Stimulated activated CD4-positive, alpha-beta T cell treated with anti-CD3 and anti-CD28 coated beads, Interleukin-2, amount 100 ng/mL, for 24 hours (primary cell): ENCODE measurements at places on chromosomes 12 and 14.
A peak's percentile ranks its signal among the peaks of the same experiment; 100 is the strongest.

DNA sequence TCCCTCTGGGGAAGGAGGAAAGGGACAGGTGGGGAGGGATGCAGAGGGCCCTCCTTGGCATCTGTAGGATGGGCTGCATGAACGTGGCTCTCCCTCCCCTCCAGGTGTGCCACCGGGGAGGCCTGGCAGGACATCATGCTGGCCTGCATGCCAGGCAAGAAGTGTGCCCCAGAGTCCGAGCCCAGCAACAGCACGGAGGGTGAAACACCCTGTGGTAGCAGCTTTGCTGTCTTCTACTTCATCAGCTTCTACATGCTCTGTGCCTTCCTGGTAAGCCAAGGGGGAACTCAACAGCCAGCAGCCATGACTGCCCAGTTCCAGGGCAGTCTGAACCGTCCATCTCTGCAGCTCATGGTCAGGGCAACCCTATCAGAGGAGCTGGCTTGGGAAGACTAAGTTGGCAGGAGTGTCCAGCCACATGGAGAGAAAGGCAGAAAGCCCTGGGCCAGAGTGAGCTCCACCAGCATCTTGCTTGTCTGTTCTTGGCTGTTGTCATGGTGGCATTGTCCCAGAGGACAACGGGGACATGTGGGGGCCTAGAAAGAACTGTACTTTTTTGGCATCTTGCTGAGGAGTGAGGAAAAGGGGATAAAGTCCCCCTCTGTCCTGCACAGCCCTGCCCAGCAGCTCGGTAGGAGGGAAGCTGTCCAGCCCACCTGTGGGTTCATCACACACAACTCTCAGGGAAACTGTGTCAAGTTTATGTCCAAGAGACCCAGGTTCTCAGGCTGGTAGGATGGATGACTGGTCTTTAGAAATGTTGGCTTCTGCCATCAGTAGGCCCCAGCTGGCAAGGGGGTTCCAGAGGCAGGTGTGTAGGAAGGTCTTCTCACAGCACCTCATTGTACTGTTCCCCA, 129.8 kb upstream of the FKBP4 start:
- DNase-seq: no peak

DNA sequence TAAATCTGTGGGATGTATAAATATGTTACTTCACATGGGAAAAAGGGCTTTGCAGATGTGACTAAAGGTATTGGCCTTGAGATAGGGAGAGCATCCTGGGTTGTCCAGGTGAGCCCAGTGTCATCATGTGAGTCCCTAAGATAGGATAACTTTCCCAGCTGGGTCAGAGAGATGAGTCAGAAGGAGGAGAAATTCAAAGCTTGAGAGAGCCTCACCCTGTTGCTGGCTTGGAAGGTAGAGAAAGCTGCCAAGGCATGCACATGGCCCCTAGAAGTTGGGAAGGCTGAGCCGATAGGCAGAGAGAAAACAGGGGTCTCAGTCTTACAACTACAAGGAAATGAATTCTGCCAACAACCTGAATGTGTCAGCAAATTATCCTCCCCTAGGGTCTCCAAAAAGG, 213.0 kb downstream of the ADGRD1 start:
- no peak for DNase-seq

DNA sequence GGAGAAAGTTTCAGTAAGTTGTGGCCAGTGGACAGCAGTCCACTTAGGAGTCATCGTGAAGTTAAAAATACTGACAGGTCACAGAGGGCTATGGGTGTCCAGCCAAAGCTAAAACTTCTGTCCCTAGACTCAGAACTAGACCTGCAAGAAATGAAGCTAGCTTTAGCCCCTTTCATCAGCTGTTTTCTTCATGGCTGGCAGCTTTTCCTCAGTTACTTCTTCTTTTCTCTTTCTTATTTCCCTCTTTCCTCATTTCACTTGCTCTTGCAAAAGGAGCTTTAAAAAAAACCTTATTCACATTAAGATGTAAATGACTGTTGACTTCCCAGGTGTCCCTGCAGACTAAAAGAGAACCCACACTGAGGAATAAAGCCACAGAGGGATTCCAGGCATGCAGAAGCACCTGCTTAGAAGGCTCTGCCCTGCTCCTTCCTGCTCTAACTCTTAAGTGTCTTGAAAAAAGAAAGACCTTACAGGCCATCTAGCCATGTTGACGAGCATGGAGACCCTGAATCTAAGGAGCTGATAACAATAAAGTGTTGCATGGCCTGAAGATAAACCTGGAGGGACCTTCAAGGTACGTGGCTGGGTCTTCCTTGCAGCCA, 69.7 kb upstream of the CCND2 start:
- DNase-seq: no peak

GRCh38 chr12:13559318-13559978, 362.9 kb downstream of the EMP1 start:
- no peak for DNase-seq

DNA sequence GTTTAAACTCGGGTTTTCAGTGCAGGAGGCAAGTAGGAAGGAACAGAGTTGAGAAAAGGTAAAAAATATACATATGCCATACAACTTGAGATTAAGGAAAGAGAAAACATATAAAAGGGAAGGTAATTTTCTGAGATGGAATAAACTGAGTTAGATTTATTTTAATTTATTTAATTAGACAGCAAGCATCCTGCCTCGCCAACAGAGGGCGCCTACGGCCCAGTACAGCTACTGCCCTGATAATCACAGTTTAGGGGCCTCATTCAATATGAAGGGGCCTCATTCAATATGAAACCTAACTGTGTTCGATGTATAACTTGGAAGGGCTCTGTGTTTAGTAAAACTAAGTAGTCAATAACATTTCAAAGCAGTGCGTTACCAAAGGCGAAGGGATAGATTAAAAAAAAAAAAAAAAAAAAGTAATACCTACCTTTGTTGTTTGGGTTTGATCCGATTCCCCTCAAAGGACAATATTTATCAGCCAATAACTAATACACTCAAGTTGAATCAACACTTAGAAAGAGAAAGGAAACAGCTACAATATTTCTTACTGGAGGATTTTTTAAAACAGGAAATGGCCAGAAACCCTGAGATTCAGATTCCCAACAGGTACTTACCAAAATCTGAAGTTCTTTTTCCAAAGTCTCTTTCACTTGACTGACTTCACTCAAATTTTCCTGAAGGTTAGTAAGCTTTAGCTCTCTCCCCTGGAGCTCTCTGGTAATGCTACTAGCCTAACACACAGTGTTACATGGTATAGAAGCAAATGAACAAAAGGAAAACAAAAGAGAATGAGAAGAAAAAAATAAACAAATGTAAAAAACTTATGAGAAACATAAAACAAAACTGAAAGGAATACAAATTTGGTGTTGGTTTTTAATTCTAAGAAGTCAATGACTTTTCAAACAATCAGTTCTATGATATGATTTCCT, 70.0 kb upstream of the VPS33A start:
- peak; percentile 52 for DNase-seq

DNA sequence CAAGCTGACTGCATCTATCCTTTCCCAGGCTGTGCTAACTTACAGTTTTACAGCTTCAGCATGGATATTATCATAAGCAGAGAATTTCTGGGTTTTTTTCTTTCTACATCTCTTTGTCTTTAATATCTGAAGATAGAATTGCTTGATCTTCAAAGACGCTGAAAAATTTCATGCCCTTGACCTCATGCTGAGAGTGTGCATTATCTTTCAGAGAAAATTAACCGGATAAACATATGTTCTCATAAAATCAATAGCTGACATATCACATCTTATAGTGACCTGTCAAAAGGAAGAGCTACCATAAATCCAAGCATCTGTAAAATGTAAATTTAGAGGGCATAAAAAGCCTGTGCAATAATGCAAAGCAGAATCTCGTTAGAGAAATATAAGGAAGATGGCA, 1704.1 kb upstream of the FLRT2 start:
- DNase-seq: no peak

DNA sequence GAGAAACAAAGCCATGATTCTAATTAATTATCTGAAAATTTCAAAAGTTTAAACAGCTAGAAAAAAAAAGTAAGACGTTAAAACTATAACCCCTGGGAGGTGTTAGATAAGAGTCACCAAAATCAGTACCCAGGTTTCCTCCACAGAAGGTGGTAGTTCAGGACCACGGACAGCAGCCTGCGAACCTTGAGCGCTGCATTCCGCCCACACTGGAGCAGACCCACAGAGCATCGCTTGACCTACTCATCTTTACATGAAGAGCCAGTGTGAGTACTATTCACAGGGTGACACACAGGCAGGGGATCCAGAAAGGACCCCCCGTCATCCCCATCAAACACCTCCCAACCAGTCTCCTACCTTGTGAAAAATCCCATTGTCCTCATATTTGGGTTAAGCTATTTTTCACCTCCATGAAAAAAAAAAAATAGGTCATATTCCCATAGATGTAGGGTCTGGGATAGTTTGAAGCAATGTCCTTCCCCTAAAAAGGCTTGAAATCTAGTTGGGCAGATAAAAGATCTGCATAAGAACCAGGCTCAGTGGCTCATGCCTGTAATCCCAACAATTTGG, 8.8 kb upstream of the CHGA start:
- DNase-seq: peak; percentile 43

DNA sequence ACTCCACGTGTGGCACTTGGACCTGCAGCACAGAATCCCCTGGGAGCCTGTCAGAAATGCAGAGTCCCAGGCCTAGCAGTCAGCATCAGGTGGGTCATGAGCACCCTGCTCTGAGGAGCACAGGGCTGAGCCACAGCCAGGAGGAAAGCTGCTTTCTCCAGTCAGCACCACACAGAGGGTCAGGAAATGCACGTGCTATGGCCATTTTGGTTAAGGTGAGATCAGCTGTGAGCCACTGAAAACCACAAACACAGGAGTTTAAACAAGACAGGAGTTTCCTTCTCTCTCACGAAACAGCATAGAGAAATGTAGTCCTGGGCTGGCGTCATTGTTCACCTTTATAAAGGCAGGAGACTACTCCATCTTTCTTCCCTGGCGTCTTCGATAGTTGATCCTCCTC, 204.5 kb upstream of the SFSWAP start:
- DNase-seq: no peak

DNA sequence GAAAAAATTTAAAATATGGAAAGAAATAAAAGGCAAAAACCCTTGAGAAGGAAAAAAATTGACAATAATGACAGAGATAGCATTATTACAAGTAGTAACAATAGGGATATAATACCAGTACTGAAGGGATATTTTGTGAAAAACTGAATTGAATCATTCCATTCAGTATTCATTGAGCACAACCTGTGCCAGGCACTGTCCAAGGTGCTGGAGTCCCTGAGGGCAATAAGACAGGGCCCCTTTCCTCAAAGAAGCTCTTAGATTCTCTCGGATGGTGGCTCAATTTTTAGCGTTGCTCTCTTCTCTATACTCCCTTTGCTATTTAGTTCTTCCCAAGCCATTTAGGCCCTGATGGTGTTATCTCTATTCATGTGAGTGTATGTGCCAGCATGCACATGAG, 34.3 kb upstream of the GAS2L3 start:
- peak; percentile 19 for DNase-seq

- DNase-seq: no peak
Measured at GRCh38 chr12:84919271-84919670, 6.7 kb upstream of the SLC6A15 start.

GRCh38 chr14:81728447-81728846, 194.8 kb upstream of the SEL1L start:
- DNase-seq: no peak

DNA sequence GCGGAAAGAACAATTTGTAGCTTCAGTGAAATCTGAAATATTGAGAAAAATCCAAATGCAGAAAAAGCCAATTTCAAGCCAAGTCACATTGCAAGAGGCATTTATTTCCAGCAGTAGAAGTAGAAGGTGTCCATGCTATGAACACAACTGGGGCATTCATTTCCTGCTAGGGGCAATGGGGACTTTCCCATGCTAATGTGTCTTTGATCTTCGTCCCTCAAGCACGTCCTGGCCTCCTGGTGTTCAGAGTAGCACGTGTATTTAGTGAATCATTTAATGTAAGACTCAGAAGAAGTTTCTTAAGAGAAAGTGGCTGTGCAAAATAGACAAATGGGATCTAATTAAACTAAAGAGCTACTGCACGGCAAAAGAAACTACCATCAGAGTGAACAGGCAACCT, 267.9 kb downstream of the TMEM132C start:
- no peak for DNase-seq

DNA sequence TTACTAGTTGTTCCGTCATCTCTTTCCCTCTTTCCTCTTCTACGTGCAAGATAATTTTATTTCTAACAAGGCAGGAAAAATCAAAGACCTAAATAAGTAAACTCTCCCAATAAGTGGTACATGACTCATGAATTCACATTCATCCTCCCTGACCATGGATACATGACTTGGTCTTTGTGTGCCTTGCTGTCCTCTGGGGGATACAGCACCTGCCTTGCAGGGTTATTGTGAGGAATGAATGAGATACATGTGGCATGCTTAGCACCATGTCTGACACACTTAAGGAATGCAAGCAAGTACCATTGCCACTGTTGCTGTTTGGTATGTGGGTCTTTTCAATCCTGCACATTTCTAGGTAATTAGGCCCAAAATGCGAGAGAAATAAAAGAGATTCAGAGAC, 208.4 kb downstream of the DPF3 start:
- no peak for DNase-seq

- DNase-seq: no peak
Measured at GRCh38 chr14:71970272-71970671, 38.0 kb downstream of the RGS6 start.
